ENCODE measurements at places on chromosomes 4 and X.

GRCh38 chr4:101328063-101328602 lies 19.2 kb downstream of the PPP3CA start:
- peak; percentile 37 for DNase-seq

GRCh38 chrX:70442224-70442623 lies 2.4 kb upstream of the DLG3 start:
- no peak for DNase-seq

- DNase-seq = no peak
Observed at GRCh38 chrX:70354716-70355115, 64.8 kb downstream of the KIF4A start.

GRCh38 chrX:147476008-147476407 lies 435.7 kb upstream of the FMR1 start:
- no peak for DNase-seq

- no peak for DNase-seq
Observed at GRCh38 chr4:102832105-102832504, 4.8 kb upstream of the UBE2D3 start.

DNA sequence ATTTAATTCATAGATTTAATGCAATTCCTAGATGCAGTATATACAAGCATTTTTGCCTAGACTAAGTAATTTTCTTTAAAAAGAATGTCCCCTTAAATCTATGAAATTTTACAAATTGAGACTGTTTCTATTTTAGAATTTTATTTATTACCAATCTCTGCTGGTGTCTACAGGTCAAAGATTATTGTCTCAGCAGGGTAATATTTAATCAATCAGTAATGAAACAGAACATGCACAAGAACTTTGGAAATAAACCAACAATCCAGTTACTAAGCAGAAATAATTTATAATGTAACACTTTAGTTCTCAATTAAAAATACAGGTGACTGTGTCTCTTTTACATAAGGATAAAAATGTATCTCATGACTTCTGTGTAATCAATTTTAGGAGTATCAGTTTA lies 266.2 kb downstream of the PPP3CA start:
- DNase-seq = no peak

GRCh38 chr4:82799006-82799881 lies 648 bp upstream of the SCD5 start:
- DNase-seq = no peak

GRCh38 chr4:101259876-101260275 lies 87.5 kb downstream of the PPP3CA start:
- DNase-seq = no peak

- no peak for DNase-seq
Observed at GRCh38 chr4:16706251-16706650, 192.2 kb downstream of the LDB2 start.

GRCh38 chrX:156001001-156001666 lies 3.6 kb downstream of the IL9R start:
- DNase-seq = no peak

GRCh38 chr4:36274158-36274557 lies 7.3 kb upstream of the DTHD1 start:
- DNase-seq = no peak

DNA sequence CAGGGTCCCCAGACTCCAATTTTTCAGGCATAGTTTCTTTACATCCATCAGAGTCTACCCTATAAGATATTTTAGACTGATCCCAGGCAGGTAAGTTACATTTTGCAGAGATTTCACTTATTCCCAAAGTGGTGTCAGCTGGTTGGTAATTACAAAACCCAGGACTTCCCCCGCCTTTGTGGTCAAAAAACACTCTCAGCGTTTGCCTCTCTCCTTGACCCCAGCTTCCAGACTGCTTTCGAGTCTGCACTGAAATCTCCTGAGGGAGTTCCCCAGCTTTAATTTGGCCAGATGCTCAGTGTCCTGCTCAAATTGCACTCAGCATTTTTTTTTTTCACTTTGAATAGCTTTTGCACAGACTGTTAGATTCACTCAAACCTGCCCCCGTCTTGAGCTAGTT lies 11.2 kb upstream of the AMOT start:
- no peak for DNase-seq

GRCh38 chr4:157075811-157076577 lies at the start of gene GLRB:
Gene GLRB, plus strand, starts transcription at chr4:157076150. Its CDS starts 1,875 bp downstream, at chr4:157078025.
- DNase-seq = no peak

DNA sequence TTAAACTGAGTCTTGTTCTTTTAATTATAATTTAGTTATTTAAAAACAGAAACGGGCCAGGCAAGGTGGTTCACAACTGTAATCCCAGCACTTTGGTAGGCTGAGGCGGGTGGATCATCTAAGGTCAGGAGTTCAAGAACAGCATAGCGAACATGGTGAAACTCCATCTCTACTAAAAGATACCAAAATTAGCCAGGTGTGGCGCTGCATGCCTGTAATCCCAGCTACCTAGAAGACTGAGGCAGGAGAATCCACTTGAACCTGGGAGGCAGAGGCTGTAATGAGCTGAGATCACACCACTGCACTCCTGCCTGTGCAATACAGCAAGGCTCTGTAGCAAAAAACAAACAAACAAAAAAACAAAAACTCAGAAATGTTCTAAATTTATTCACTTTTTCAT lies 852.9 kb downstream of the TECRL start:
- no peak for DNase-seq

- no peak for DNase-seq
Observed at GRCh38 chr4:144209491-144209890, 69.0 kb upstream of the GYPA start.

DNA sequence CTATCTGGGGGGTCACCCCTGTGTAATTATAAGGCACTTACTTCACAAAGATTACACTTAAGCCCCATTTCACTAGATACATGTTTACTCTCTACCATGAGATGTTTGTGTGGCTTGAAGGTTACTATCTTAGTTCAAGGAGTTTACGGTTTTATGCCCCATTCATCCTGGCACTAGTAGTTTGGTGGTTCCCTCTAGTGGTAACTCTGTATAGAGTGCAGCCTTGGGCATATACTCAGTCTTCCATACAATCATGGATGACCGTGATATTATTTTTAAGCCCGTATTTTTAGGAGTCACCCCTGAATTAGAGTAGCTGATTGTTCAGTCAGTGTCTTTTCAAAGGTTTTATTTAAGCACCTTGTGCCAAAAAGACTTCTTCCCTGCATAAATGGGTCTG lies 109.9 kb upstream of the FAM47C start:
- DNase-seq = no peak

DNA sequence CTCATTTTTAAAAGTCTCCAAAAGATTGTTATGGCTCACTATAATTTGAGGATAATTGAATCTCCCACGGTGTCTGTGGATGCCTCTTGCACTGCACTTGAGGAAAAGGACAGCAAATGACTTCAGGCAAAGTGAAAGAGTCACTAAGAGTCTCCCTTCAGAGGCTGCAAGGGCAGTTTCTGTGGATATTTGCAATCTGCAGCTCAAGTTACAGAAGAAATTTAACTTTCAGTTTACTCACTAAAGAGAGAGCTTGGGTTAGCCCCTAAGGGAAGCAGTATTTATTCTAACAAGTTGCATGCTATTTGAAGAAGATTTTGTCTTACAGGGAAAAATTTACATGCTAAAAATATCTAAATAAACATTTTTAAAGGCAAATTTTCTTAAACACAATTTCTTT lies 912.0 kb upstream of the TENM3 start:
- DNase-seq = no peak

- no peak for DNase-seq
Observed at GRCh38 chr4:165698272-165698671, 174.8 kb upstream of the TLL1 start.

GRCh38 chr4:8199594-8200301 lies 658 bp downstream of the SH3TC1 start:
- DNase-seq = no peak

DNA sequence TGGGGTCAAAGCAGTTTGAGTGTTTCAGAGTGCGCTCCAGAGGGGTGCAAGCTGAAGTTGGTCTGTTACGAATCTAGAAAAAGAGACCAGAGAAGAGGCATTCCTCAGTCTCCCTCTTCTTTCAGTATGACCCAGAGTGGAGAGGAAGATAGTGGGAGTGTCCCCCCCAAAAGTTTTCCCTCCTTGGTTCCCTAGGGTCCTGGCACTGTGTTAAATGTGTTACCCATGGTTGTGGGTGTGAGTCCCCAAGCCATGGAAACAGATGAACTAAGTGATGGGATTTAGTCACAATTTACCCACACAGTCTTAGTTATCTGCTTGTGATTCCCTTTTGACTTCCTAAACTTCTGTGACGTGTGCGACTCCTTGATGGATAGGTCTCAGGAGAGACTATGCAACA lies 27.0 kb upstream of the NAF1 start:
- DNase-seq = no peak

- no peak for DNase-seq
Observed at GRCh38 chr4:89324671-89325070, 17.1 kb upstream of the GPRIN3 start.

DNA sequence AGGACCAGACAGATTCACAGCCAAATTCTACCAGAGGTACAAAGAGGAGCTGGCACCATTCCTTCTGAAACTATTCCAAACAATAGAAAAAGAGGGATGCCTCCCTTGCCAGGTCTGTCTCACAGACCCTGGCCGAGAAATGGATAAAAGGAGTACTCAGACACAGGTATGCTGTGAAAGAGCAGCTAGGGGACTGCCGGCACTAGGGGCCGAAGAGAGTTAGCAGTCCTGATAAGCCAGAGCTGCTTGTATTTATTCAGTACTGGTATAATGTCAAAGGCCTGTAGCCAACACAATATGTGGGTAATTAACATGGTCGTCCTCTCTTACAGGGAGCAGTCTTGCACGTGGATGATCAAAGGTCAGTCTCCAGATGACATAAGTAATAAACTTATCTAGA lies 1042.1 kb upstream of the LCORL start:
- no peak for DNase-seq

GRCh38 chr4:74447636-74448233 lies 2.8 kb downstream of the AREG start:
- no peak for DNase-seq

DNA sequence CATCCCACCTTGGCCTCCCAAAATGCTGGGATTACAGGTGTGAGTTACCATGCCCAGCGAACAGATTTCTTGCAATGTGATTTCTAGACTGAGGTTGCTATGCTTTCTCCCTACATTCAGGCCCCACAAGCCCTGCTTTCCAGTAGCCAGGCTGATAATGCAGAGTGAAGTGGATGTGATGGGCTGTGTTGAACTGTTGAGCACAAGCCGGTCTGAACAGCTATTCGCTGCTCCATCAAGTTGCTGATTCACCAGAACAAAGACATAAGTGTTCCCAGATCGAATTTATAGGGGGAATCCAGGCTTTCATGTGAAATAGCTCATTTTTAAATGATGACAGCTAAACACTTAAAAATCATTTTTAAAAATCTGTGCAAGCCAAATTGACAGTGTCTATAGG lies 8.0 kb downstream of the NIPAL1 start:
- no peak for DNase-seq

DNA sequence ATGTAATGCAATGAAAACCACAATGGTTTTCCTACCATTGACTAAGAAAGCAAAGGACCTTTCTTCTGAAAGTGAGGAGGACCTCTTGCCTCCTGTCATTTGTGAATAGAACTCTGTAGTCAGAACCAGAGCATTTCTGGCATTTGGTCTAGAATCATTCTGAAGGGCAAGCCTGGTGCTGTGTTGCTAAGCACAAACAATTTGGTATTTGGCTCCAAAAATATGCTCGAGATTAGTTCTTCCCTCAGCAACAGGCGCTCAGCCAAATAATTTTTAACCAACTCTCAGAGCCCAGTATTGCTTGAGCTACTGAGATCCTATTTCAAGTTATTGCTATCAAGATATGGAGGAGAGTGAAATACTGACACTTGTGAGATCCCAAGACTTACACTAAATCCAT lies 71.0 kb downstream of the SNCA start:
- DNase-seq = no peak

DNA sequence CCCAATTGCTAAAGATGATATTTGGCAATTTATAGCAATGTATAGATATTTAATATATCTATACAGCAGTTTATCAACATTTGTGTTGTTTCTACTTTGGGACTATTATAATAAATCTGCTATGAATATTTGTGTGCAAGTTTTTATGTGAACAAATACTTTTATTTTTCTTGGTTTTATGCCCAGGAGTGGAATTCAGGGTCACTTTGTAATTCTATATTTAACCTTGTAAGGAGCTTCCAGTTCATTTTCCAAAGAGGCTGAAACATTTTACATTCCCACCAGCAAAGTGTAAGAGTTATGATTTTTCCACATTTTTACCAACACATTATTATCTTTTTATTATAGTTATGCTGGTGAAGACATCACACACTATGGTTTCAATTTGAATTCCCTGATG lies 801.3 kb downstream of the PCDH18 start:
- no peak for DNase-seq

- DNase-seq = no peak
Observed at GRCh38 chr4:122044501-122044900, 92.6 kb upstream of the TRPC3 start.

- no peak for DNase-seq
Observed at GRCh38 chr4:119797238-119797894, 168.8 kb upstream of the PDE5A start.

GRCh38 chrX:151370906-151371305 lies 26.1 kb upstream of the VMA21 start:
- no peak for DNase-seq

DNA sequence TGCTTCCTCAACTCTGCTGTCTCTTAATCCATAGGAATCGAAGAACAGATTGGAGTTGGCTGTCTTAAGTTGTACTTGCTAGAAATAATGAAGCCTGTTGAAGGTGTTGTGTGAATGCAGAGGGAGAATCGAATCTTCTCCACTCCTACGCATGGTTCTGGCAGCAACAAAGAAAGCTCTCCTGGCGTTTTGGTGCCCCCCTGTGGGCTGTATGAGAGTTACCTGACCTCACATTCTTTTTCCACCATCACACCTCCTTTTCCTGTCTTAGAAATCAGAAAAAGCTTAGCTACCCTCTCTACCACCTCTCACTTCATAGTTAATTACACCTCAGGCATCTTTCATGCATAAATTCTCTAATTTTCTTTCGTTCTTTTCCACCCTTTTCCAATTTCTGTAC lies 16.3 kb downstream of the KLF8 start:
- DNase-seq = peak; percentile 51

DNA sequence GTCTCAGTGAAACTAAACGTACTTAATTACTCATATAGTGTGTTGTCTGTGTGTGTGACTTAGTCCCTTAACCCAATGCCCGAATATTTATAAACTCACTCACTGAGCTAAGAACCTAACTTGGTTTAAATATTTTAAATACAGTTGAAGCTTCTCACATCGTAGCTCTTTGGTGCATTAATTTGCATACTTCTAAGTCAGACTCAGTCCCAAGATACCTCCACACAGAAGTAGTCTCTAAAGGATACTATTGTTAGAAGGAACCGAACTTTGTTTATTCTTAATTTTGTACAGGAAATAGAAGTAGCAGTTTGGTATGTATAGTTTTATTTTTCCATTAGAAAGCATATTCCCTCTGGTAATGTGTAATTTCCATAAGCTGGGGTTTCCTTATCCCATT lies 54.0 kb upstream of the NKAP start:
- DNase-seq = no peak

Data from CD4-positive, alpha-beta T cell treated with Interleukin-6 at 100 ng/mL for 8 hours (primary cell).